ENCODE measurements at places on chromosomes 2 and 18.

- DNase-seq = peak; percentile 71
Measured at GRCh38 chr2:112342067-112342550, 66.7 kb downstream of the ZC3H6 start.

DNA sequence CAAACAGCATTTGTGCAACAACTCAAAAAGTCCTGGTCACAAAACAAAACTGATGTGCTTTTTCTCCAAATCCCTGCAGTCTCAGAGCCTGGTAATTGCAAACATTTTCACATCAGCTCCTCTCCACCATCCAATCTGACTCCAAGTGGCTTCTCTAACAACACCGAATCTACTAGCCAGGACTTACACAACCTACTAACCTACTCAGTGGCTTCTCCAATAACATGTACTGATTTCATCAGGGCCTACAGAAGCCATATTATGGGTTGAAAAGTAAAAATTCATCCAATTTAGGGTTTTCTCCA is 104.3 kb downstream of the COLEC12 start:
- no peak for DNase-seq

GRCh38 chr2:9287400-9288045 is 80.9 kb downstream of the ASAP2 start:
- DNase-seq = no peak

- peak; percentile 68 for DNase-seq
Measured at GRCh38 chr2:105545730-105546627, 147.1 kb upstream of the FHL2 start.

- no peak for DNase-seq
Measured at GRCh38 chr2:14661163-14661562, 28.6 kb downstream of the LRATD1 start.

DNA sequence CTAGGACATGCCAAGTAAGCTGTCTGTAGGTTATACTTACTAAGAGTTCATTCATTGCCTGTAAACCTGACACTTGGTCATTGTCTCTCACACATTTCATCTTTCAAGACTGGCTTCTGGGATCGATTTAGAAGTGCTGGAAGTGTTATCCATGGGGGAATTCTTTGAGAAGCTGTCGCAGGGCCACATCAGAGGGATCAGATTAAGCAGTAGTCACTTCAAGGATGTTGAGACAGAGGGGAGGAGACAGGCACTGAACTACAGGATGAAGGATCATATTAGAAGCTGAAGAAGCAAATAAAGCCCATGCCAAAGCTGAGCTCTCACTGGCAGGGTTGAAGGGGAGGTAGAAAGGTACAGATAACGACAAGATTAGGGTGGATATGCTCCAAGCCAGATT is 49.0 kb downstream of the CDK15 start:
- no peak for DNase-seq

GRCh38 chr2:46385786-46386577 is 88.8 kb downstream of the EPAS1 start:
- DNase-seq = no peak

GRCh38 chr2:187526792-187527191 is 27.4 kb downstream of the TFPI start:
- no peak for DNase-seq

DNA sequence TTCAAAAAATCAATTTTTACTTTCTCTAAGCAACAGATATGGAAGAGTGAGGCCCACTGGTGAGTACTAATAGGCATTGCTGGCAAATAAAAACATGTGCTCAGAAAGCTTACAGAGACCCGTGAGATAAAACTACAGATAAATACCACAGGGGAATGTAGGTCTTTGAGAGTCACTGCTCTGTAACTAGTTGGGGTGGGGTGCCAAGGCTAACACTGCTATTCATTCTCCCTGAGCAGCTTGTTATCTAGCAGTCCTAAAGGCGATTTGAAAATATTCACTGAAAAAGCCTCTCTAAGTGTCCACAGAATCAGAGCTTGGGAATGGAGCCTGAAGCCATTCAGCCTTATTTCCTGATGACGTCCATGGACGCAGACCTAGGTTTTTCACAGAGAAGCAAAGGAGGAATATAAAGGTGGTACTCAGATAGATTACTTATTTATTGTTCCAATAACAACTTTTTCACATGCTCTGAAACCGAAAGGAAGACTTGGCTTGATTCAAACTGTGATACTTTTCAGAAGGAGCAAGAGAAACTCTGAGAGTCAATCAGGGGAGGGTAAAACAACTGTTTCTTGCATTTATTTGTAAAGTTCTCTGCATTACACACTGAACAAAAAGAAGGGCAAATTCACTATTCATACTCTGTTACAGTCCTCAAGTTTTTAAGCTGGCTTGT is 188.4 kb downstream of the PPP1R1C start:
- DNase-seq = no peak

DNA sequence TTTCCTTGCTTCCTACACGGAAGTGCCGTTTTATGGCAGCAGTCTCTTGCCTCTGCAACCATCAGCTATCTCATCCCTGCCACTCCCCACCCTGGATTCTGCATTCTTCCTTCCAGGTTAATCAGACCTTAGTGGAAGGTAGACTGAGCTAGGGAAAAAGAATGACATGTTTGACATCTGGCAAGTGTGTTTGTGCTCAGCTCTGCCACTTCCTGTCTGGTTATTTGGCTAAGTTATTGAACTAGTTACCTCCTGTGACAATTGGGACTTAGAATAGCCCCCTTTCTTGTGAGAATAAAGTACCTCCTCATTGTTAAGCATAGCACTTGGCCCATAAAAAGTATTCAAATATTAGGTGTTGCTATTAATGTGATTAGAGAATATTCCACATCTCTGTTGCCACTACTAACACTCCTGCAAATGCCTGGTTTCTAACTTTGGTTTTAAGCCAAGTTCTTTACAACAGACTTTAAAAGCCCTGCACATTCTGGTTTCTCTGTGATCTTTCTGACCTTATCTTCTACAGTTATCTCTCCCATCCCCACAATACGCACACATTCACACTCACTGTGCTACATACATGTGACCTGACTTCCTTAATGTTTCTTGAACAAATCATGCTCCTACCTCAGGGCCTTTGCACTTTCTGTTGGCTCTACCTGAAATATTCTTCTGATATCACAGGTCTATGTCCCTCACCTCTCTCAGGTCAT is 10.8 kb upstream of the MAPRE2 start:
- no peak for DNase-seq

DNA sequence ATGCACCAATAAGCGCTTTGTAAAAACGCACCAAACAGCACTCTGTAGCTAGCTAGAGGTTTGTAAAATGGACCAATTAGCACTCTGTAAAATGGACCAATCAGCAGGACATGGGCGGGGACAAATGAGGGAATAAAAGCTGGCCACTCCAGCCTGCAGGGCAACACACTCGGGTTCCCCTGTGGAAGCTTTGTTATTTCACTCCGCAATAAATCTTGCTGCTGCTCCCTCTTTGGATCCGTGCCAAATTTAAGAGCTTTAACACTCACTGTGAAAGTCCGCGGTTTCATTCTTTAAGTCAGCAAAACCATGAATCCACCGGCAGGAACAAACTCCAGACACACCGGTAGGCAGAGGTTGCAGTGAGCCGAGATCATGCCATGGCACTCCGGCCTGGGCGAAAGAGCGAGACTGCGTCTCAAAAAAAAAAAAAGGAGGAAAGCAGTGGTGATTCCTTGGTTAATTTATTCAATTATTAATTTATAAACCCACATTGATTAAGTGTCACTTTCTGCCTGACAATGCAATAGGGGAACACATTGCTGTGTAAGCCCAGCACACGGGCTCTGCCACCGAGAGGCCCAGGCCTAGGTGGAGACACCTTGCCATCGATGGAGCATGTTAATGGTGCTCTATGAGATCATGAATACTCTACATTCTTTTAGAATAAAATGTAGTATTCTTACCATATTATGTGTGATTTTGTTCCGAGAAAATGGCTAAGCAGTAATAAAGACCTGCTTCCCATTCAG is 687.6 kb upstream of the HS6ST1 start:
- no peak for DNase-seq

GRCh38 chr2:232502511-232502910 is 14.9 kb upstream of the ECEL1 start:
- DNase-seq = no peak
